EH (cell line): ENCODE measurements at places on chromosomes 4 and X.

DNA sequence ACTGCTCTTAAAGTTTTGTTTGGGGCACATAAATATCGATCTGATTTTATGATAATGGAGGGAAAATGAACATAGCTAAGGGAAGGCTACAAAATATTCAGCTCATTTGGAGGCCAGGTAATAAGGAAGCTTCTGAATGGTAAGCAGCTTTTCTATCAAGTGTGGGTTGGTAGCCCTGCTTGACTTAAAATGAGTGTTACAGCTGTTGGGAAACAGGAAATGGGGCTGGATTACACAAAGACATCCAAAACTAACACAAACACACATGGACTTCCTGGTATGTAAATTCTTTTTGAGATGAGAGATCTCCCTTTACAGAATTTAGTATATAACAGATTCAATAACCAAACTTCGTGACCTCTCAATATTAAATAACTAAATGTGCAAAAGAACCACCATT is 58.0 kb downstream of the FGF16 start:
- DNase-seq = peak; percentile 58

DNA sequence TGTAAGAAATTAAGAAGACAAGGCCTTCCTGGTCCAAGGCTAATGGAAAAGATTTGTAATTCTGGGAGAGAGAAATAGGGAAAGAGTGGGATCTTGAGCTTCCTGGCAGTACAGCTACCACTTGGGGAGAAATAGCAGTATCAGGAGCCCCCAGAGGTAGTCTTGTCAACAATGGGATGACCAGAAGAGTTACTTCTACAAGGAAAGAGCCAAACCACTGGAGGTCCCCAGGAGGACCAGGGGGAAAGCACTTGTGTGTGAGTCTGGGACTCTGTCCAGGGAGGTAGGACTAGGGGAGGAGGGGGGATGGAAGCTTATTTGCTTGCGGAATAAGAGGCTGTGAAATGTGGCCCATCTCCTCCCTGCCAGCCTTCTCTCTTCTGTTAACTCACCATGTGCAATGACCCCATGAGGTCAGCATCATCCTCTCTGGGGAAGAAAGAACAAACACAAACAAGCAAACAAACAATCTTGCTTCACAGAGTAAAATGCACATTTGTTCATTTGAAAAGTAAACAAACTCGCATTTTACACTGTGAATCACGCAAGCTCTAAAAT is 160.1 kb downstream of the STK32B start:
- DNase-seq = no peak

DNA sequence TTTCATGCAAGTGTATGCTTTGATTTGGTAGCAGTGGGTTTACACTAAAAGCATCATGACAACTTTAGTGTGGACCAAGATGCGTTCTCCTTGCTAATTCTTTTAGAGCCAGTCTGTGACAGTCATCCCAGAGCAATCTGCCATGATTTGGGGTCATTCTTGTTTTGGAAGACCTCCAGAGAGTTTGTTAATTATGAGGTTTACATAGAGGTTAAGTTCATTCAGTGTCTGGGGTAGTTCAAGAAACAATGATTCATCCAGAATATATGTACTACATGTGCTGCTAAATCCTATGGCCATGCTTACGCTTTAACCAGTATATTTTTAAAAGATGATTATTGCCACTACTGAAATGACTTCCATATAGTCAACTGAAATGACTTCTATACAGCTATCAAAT is 328.5 kb upstream of the AGA start:
- no peak for DNase-seq

- DNase-seq = no peak
Measured at GRCh38 chrX:140190441-140191108, 225.3 kb upstream of the CXorf66 start.
